ENCODE measurements at places on chromosomes 3 and 15.

- no peak for DNase-seq
Observed at GRCh38 chr3:108053483-108053882, 37.3 kb downstream of the CD47 start.

GRCh38 chr3:12194209-12194608 lies 35.5 kb upstream of the TIMP4 start:
- DNase-seq: peak; percentile 51

DNA sequence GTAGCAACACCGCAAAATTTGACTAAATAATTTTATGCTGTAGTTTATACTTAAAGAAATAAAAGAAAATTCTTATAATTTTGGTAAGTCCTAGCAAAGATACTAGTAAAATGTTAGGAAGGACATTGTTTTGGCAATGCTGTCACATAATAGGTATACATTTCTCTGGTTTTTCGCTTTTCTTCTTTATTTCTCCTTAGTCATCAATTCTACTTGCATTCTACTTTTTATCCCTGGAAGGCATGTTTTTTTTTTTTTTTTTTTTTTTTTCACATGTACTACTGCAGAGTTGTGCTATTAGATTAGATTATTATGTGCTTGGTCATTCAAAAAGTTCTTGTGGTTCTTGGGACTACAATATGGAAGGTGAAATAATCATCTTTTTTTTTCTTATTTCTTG lies 1421.2 kb downstream of the SI start:
- DNase-seq: no peak

DNA sequence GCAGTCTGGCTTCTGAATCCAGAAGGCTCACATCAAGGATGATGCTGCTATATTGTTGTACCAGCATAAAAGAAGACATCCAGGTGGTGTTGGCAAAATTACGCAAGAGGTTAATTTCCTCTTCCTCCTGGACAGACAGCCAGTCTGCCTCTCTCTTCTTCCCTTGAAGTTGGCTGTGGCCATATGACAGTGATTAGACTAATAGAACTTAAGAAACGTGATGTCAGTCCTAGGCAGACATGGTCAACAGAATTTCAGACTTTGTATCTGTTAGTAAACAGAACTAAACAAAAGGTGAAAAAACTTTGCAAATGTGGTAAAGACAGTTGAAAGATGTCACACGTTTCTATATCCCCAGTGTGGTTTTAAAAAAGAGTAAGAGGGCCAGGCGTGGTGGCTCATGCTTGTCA lies 465.2 kb upstream of the NR2F2 start:
- no peak for DNase-seq

GRCh38 chr3:179473565-179473964 lies 22.3 kb upstream of the GNB4 start:
- DNase-seq: no peak

GRCh38 chr3:131796558-131797198 lies 238.1 kb downstream of the CPNE4 start:
- DNase-seq: peak; percentile 42

- no peak for DNase-seq
Observed at GRCh38 chr3:150275941-150276340, 132.2 kb upstream of the TSC22D2 start.

GRCh38 chr3:17431004-17431403 lies 311.4 kb downstream of the TBC1D5 start:
- DNase-seq: no peak

- DNase-seq: no peak
Observed at GRCh38 chr15:56307180-56307579, 58.0 kb upstream of the TEX9 start.

DNA sequence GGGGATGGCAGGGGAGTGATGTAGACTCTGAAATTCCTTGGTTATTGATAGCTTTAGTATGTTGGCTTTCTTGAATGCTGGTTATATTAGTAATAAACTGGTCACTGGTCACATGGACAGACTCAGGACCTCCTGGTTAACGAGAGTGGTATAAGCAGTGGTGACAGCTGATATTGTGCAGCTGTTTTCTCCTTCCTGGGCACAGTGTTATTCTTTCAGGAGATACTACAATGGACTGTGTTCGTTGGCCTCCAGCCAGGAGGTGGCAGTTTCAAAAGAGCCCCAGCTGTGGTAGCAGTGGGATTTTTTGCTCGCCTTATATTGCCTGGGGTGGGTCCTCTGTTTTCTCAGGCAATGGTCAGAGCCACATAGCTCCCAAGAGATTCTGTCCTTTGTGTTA lies 181.6 kb upstream of the RBMS3 start:
- DNase-seq: no peak

DNA sequence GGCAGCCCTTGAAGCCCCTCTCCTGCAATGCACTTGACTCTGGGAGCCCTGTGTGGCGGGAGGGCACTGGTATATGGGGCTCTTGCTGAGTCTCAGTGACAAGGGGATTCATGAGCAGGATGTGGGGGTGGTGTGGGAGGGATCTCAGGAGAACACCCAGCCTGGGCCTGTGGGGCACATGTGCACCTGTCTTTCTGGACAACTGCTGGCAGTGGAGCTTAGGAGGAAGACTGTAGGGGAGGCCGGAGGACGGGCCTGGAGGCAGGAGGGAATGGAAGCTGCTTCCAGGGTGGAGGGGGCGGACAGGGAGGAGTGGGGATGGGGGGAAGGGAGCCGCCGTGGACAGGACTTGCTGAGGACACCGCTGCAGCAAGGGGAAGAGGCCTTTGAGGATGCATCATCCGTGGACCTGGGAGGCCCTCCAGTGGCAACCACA lies 10.8 kb upstream of the SNRPA1 start:
- DNase-seq: no peak

GRCh38 chr3:59128685-59129084 lies 78.9 kb upstream of the CFAP20DC start:
- no peak for DNase-seq

DNA sequence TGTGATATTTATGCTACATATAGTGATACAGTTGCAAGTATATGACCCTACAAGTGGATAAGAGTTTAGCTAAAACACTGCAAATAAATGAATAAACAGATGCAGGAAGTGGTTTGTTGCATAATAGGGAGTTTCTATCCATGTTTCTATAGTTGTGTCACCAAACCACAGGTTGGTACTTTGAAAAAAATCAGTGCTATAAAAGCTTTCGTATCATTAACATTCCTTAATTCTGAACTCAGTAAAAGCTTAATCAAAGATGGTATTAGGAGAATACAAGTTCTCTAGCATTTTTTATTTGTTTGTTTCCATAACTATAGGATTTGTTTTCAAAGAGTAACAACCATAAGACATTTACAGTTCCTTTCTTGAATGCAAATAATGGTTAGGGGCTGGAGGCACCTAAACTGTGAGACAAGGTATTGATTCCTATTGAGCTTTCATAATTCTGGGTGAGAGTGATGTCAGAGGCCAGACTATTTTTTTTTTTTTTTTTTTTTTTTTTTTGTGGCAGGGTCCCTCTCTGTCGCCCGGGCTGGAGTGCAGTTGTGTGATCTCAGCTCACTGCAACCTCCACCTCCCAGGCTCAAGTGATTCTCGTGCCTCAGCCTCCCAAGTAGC lies 29.6 kb downstream of the CPOX start:
- DNase-seq: peak; percentile 78

All from GM06990 (cell line).